Neuronal stem cell (in vitro differentiated cells): ENCODE measurements at places on chromosomes 7 and 10.
A peak's percentile ranks its signal among the peaks of the same experiment; 100 is the strongest.

- peak; percentile 31 for DNase-seq
These were observed 483 bp downstream of the GDF10 start for GRCh38 chr10:47300429-47300931.

GRCh38 chr7:21642422-21642821 lies 99.6 kb downstream of the DNAH11 start:
- DNase-seq: peak; percentile 15

- DNase-seq: no peak
These were observed 244.8 kb upstream of the TCERG1L start for GRCh38 chr10:131556061-131556896.

GRCh38 chr10:133324198-133324792 lies 12.4 kb downstream of the CALY start:
- no peak for DNase-seq

GRCh38 chr7:73890555-73891147 lies 29.7 kb downstream of the TMEM270 start:
- DNase-seq: no peak

- no peak for DNase-seq
These were observed 871 bp downstream of the POP7 start for GRCh38 chr7:100706672-100707311.

DNA sequence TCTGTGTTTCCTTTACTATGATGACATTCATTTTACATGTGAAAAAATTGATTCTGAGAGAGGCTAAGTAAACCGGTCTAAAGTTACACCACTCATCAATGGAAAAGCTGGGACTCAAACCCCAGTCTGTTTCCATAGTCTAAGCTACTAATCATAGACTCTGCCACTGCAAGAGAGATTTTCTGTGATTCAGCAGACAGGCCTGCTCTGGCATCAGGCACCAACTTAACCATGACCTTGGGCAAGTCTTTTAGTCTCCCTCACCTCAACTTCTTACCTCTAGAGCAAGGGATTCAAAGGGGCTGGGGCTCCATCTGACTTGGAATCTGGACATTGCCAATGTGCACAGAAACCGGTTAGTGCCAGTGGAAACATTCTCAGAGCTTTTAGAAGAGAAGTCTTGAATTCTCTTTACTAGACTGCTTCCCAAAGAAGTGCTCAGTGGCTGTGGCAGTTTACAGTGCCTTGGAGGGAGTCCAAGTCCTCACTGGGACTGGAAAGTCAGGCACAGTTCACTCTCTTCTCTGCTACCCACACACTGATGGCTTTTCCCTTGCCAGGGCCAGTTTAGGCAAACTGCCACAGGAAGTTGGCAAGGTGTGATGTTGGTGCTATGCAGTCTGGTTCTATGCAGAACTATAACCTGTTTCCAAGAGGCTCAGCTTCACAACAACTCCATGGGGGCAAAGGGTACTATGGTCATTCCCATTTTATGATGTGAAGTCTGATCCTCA lies 4.5 kb upstream of the BLNK start:
- DNase-seq: no peak

DNA sequence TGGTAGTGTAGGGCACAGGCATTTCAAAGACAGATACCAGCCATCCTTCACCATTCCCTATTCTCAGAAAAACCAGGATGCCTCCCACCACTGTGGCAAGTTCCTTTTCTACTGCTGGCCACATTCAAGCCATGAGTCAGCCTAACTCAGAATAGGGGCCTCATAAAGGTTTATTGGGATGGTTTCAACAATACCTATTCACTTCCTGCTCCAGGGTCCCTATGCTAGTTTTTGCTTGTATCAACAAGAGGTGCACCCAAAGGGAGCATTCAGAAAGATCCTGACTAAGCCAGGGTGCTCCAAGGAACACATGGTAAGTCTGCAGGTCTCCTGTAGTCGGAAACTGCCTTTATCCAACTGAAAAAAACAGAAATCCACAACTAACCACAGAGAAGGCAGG lies 76.9 kb upstream of the EGR2 start:
- no peak for DNase-seq

GRCh38 chr7:43099750-43100149 lies 12.7 kb upstream of the HECW1 start:
- no peak for DNase-seq

GRCh38 chr7:15778191-15778590 lies 91.7 kb upstream of the MEOX2 start:
- DNase-seq: no peak

DNA sequence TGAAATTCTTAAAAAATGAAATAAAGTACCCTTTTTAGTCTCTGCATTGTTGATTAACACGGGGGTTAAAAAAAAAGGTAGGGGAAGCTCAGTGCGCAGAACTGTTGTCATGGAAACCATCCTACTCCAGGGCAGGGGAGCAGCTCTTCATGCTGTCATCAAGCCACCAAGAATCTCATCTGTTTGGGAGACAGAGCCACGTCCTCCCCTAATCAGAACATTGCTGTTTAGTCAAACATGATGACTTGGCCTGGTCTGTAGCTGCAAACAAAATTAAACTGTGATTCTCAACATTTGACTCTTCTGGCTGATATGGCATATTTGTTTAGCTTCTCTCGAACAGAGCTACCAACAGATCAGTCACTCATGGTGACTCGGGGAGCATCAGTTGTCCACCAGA lies 254.4 kb upstream of the KLF14 start:
- DNase-seq: peak; percentile 14

- no peak for DNase-seq
These were observed 43.8 kb downstream of the ARL4A start for GRCh38 chr7:12731214-12731656.
